ENCODE measurements at places on chromosomes 6 and 20. TPM values are rescaled to one million over a fixed set of nuclear protein-coding genes. Genes with fewer than 3 reads are reported as not detected.

DNA sequence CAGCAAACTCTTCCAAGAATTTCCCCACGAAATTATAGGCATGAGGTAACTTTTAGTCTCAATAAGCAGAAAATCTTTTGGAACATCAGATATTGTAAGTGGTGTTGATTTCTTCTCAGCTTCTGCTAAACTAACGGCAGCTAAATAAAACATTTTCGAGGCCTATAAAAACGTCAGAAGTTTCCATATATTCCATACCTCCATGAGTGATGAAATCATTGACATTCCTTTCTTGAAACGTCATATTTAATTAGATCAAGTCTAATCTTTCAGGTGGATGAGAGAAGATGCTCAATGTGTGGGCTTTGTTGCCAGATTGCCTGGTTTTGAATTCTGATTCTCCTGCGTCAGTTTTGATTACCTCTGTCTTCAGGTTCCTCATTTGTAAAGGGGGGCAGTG lies 81.3 kb downstream of the CDC5L start:
- no peak for DNase-seq

GRCh38 chr20:57805747-57806146 lies 95.9 kb upstream of the PMEPA1 start:
- DNase-seq = no peak

- DNase-seq = no peak
Measured at GRCh38 chr20:8213831-8214587, 81.9 kb downstream of the PLCB1 start.

GRCh38 chr6:118650582-118651281 lies 659 bp downstream of the CEP85L start:
- peak; percentile 39 for DNase-seq

GRCh38 chr20:40744818-40745175 lies 55.8 kb upstream of the MAFB start:
- DNase-seq = no peak

- no peak for DNase-seq
Measured at GRCh38 chr6:122248844-122249243, 150.6 kb upstream of the HSF2 start.

- no peak for DNase-seq
Measured at GRCh38 chr20:40728996-40729395, 40.0 kb upstream of the MAFB start.

DNA sequence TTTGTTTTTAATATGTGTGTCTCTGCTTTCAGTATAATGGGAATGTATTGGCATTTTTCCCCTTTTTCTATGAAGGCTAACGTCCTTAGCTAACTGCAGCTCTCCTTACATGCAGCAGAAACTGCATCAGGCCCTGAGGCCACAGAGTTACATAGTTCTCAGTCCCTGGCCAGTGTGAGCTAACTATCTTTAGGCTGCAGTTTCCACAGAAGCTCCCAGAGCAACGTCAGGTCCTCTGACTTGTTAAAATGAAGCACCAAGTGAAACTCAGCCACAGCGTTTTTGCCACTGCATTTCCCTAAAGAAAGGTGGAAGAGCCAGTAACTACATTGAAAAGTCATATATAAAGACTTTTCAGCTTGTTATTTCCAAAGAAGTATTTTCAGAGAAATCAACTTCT lies 244.7 kb downstream of the CBLN4 start:
- no peak for DNase-seq

Gene SASH1
- 6.1 TPM for total RNA-seq

Gene BMP6
- total RNA-seq = 7.5 TPM
